T-helper 22 cell (primary cell): ENCODE measurements at places on chromosomes 2 and 18.

DNA sequence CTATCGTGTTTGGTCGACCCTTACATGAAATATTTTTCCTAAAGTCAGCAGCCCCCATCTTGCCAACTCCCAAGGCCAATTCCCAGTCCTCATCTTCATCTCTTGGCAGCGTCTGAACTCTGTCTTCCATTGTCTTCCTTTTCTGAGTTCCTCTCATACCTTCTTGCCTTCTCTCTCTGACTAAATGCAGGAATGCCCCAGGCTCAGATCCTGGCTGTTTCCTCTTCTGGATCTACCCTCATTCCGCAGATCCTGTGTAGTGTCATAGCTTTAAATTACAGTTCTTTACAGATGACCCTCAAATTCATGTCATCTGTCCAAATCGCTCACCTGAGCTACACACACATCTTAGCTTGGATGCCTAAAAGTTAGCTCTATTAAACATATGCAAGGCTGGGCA lies 94.7 kb downstream of the MMADHC start:
- no peak for DNase-seq

- peak; percentile 19 for DNase-seq
These were observed 48.0 kb upstream of the LPIN2 start for GRCh38 chr18:3060667-3061580.

DNA sequence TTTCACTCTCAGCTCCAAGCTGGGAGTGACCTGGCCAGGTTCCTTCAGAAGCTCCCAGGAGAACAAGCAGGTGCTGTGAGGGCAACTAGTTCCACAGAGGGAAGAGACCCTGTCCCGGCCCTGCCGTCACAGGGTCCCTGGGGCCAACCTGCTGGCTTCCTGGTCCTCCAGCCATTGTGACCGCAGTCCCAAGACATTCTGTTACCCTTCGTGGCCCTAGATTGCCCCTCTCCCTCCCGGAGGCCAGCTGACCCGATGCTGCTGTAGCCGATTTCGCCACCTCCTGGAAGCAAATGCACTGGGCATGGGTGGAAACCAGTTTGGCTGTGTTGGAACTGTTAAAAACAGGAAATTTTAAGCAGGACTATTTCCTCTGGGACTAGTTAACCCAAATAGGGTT lies 55.4 kb downstream of the EPAS1 start:
- no peak for DNase-seq

DNA sequence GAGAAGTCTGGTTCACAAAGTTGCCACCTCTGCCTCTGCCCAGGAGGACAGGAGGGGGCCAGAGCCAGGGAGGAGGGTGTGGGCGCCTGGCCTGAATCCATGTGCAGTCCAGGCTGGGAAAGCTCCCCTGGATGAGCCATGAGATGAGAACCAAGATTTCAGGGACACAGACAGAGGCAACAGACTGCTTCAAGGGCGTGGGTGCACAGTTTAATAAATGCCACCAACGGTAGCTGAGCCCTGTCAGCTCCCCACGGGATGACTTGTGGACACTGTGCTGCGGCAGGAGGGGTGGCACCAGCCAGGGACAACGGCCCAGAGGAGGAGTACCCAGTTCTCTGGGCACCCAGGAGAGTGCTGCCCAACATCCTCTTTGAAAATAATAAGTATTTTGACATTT lies 15.2 kb downstream of the CAPG start:
- DNase-seq, result no peak

GRCh38 chr2:45276914-45277313 lies 267.7 kb upstream of the SIX2 start:
- DNase-seq, result no peak

DNA sequence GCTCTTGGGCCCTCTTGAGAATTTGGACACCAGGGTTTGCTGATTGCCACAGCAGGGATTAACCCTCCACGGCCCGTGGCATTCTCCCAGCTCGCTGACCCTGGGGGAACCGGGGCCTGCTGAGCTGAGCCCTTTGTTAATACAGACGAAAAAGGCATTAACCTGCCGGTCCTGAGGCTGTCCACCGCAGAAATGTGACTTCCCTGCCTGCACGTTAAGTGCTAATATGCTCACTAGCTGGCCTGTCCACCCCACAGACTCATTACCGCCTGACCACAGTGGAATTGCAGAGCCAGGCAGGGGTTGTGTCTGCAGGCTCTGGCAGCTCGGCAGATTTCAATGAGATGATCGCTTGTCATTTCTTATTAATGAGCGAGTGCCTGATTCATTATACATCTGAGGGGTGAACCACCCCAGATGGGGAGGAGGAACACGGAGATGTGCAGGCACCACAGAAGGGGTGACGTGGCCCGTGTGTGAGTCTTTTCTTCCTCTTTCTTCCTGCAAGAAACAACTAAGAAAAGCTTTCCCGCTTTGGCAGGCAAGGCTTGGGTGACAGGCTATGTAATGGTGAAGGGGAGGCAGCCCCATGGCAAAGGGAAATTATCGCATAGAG lies 126.0 kb downstream of the GLI2 start:
- no peak for DNase-seq

DNA sequence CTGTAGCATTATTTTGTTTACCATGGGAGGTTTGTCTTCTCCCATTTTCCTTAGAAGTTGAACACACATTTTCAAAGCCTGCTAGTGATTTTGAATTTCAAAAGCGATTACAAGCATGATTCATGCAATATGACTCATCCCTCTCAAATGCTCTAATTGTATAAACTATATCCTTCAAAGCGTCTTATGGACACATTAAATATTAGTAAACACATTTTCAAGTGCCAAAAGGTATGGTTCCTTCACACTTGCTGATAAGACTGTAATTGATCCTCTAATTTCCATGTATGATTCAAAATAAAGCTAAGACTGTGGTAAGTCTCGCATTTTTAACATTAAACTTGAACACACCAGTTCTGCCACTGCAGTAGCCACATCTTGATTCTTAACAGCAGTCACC lies 512.9 kb downstream of the LRRTM4 start:
- DNase-seq, result no peak

DNA sequence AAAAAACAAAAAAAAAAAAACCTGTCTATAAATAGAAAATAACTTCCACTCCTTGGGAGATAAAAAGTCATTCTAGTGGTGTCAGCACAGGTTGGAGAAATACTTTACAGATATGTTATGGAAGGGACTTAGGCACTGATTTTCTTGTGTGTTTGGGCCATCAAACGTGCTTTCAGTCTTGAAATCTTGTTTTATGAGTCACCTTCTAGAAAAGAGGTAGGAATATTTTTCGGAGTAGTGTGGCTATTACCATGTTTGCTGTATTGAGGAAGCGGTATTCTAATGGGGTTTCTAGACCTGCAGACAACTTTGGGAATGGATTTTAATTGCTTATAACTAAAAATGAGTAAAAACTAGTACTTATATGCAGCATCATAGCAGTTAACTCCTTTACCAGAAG lies 12.0 kb downstream of the HNMT start:
- DNase-seq, result no peak

DNA sequence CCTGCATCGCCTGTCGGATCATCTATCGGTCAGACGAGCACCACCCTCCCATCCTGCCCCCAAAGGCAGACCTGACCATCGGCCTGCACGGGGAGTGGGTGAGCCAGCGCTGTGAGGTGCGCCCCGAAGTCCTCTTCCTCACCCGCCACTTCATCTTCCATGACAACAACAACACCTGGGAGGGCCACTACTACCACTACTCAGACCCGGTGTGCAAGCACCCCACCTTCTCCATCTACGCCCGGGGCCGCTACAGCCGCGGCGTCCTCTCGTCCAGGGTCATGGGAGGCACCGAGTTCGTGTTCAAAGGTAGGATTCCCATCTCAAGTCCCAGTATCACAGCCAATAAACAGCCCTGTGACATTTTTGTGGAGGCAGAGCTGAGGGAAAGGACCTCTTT lies 31.0 kb downstream of the APCDD1 start:
- no peak for DNase-seq

DNA sequence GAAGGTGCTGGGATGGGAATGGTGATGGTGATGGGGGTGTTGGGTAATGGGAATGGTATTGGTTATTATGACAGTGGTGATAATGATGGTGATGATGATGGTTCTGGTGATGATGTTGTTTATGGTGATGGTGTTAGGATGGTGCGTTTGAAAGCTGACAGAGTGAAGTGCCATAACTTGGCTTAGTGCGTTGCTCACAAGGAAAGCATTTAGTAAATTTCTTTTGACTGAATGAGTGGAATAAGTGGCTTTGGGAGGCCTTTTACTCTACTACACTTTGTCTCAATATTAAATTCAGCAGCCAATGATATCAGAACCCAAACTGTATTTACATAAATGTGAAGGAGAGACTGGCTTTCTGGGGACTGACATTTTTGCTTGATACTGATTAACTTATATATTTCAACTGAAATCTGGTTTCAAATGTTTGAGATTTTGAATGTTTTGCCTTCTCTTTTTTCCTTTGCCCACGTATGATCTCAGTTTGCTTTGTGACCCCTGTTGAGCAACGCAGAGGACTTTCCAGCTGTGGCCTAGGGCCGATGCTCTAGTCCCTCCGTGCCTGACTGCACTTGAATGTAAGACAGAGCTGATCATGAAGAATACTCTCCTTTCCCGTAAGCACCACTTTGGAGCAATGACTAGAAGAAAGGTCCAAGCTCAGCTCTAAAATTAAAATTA lies 128.5 kb upstream of the SH3BP4 start:
- no peak for DNase-seq

DNA sequence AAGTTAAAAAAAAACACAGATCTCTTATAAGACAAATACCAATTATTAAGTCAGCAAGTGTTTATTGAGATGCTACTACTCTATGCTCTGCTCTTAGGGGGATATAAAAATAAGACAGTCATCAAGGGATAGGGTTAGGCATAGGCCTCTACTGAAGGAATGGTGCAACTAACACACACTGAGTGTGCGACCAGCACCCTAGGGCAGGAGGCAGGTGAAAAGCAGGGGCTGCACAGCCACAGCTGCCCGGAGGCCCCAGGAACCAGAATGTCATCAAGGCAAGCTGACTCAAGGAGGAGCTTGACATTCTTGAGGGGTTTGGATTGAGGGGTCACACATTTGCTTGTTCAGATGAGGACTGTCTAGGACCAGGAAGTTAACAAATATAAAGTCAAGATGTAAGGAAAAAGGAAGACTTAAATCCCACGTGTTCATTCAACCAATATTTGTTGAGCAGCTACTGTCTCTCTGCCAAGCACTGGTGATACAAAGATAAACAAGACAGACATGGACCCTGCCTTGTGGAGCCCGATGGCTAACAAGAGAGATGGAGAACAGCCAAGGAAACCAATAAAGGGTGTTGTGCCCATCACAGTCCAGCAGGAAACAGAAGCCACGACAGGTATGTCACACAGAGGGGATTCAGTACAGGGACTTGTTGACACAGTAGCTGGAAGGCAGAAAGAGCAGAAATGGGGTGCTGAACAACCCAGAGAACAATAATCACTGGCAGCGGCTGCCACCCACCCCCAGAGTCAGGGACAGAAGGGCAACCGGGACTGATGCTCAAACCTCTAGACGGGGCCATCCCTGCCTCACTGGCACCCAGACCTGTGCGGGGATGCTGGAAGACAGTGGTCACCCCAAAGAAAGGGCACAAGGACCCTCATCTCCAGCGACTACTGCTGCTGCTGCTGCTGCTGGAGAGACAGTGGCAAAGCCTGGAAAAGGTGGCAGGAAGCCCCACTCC lies 45.8 kb upstream of the MAL start:
- no peak for DNase-seq
